ENCODE measurements at places on chromosomes 7 and 10.

DNA sequence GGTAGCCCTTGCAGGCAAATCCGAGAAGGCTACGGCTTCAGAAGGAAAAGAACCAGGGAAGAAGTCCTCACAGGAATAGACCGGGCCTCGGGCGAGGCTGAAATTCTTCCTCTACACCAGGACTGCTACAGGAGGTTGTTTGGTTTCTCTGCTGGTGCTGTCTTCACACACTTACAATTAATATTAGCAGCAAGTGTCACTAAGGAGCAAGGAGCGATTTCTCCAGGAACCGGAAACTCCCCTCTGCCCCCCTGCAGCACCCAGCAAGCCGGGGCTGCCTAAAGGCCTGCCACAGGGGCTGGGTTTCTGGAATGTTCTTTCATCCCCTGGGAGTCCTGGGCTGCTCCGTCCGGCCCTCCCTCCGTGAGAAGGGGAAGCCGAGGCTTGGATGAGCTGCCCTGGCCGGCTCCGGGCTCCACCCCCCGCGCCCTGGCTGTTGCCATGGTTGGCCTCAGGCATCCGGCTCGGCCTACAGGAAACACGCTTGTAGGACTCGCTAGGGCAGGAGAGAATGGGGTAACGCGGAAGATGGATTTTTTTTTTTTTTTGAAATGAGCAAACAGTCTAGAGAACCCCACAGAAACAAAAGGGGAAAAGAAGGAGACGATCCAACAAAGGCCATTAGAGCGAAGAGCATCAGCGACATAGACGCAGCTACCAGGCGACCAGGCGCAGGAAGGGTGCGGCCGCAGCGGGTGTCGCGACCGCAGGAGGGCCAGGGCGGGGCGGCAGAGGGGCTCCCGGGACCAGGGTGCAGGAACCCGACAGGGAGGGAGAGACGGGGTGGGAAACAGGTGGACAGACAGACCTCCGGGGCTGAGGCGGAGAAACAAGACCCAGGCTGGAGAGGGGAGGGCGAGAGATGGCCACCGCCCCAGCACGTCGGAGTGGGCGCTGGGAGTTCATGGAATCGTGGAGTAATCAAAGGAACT is 33.0 kb downstream of the EN2 start:
- peak; percentile 53 for DNase-seq

DNA sequence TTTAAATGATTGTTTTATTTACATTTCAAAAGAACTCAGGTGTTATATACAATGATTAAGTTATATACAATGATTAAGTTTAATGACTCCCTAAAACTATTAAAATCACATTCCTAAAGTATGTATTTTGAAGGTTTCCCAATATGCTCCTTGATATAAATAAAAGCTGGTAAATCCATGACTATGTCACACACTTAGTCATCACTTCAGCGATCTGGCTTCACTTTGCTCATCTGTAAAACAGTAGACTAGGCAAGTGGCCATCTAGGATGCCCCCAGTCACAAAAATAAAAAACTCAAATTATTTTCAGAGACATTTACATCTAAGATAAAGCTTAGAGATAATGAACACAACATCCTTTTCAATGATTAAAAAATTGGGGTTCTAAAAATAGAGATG is 10.8 kb downstream of the ICA1 start:
- no peak for DNase-seq

GRCh38 chr7:64878684-64879083 is 24.4 kb upstream of the ZNF273 start:
- DNase-seq, result no peak

- no peak for DNase-seq
Measured at GRCh38 chr10:16686054-16686902, 130.9 kb downstream of the RSU1 start.

DNA sequence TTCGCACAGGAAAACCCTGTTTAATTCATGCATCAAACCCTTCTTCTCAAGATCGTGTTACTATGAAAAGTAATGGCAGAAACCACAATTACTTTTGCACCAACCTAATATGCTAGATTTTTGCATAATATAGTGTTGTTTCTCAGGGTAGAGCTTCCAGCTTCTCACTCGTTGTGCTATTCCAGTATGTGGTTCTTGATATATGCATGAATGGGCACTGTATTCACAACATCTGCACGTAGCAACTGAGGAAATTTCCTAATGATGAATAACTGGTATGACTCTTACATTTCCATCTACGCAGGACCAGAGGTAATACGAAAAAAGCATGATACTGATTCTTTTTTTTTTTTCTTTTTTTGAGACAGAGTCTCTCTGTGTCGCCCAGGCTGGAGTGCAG is 326.6 kb upstream of the GALNT17 start:
- no peak for DNase-seq

DNA sequence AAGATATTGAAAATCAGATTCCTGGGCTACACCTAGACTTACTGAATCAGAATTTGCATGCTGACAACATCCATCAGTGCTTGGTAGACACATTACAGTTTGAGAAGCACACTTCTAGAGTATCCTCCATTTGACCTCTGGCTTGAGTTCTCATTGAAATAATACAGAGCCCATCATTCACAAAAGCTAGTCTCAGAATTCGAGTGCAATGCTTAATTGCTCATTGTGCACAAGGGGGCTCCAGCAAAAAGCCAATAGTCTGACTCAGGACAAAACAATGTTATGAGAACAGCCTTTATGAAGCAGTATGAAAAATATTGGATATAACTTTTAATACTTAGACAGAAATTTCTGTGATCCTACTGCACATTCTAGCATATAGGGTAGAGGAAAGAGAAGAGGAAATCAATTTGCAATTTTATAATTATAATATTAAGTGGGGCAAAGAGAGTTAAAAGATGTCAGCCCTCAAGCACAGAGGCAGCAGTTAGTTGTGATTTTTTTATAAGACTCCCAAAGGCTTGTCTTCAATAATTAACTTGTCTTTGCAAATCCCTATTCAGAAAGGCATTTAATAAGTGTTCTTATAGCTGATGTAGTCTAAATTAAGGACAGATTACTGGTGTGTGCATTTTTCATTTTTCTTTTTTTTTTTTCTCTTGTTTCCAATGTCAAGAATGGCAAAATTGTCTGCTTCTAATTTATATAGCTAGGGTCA is 105.8 kb upstream of the ANK3 start:
- no peak for DNase-seq

GRCh38 chr10:7592627-7593026 is 74.1 kb downstream of the ITIH5 start:
- DNase-seq, result no peak

GRCh38 chr7:155591055-155591775 is 44.9 kb upstream of the CNPY1 start:
- DNase-seq, result no peak

- DNase-seq, result no peak
Measured at GRCh38 chr7:919114-919442, 35.4 kb downstream of the ADAP1 start.

All from stimulated activated naive CD8-positive, alpha-beta T cell treated with anti-CD3 and anti-CD28 coated beads, Interleukin-15, Interleukin-2, amounts not matched to agents 100 U/mL and 50 U/mL, for 24 hours (primary cell).